NCI-H446 treated with DMSO at 0.1 percent for 48 hours (cell line): ENCODE measurements at places on chromosomes 16 and 17.

DNA sequence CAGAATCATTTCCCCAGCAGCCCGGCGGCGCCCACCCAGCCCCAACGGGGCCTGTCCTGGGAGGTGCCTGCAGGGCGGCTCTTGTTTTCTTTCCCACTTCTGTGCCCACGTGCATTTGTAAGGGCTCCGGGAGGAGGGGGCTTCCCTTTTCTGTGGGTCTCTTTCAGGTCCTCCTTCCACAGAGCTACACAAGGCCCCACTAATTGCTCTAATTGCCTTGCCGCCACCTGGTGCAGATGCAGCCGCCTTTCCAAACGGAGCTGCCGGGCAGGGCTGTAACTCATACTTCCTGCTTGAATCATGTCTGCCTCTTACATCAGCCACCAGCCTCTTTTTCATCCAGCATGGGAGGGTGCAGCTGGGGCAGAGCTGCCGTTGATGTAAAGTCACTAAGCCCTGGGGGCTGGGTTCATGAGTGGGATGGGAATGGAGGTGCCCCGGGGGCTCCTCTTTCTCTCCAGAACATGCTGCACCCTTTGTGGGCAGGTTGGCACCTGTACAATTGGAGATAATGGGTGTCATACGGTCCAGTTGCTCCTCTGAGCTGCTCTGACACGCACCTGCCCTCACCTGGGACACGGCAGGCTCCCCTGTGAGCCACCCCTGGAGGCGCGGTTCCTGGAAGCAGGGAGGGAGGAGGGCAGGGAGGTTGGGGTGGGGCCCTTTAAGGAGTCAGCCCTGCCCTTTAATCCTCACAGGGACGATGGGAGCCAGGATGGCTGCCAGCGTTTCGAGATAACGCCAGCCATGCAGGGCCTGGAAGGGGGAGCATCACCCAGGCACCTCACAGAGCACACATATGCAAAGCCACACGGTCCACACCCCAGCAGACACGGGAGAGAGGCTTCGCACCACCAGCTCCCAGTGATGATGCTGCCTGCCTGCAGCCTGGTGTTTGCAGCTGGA lies 41.1 kb upstream of the KLHDC4 start:
- no peak for DNase-seq

- no peak for DNase-seq
Observed at GRCh38 chr16:83102336-83102735, 475.6 kb downstream of the CDH13 start.

GRCh38 chr17:2724784-2725164 lies 13.2 kb upstream of the CLUH start:
- no peak for DNase-seq

GRCh38 chr16:48609652-48610029 lies 339 bp downstream of the N4BP1 start:
- DNase-seq = peak; percentile 44

DNA sequence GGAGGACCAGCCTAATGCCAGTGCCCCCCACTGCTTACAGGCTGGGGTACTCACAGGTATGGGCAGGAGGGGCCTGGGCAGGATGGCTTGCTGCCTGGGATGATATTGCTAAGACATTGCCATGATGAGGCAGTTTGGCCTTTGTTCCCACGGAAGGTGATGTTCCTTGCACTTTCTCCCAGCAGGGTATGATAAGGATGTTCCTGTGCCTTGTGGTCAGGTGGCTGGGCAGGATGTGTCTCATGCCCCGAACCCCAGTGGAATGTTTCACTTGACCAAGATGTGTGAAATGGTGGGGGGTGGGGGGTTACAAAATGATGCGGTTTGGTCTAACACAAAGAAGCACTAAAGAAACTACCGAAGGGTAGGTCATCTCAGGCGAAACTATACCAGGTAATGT lies 337.8 kb upstream of the ZFHX3 start:
- DNase-seq = no peak

GRCh38 chr16:69116256-69116875 lies 10.9 kb downstream of the HAS3 start:
- DNase-seq = no peak

DNA sequence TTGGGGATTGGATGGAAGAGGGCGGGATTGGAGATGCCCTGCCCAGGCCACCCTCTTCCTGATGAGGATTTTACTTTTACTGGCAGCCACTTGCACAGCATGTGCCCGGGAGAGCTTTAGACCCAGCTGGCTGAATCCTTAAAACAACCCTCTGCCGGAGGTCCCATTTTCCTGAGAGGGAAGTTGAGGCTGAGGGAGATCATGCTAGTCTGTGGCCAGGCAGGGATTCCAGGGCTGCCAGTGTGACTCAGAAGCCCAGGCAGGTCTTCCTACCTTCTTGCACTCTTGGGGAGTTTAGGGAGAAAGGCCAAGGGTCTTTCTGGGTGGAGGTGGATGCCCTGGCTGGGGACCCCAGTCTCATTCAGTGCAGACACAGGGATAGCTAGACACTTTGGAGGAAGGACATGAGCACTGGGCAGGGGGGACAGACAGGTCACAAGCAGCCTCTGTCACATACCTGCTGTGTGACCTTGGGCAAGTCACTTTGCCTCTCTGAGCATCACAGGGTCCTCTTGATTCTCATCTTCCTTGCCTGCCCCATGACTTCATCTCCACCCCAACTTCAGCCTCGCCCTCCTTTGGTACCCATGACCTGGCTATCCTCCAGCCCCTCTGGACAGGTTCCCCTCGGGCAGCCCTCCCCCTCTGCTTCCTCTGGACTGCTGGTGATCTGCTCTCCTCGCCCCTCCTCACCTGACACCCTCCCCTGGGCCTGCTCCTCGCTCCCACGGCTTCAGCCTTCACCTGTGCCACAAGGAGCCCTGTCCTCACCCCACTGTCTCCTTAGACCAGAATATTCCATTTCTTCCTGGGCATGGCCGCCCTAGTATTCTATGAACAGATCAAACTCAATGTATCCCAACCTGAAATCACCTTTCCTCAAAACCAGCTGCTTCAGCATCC lies 11.3 kb upstream of the DCAF7 start:
- DNase-seq = no peak

GRCh38 chr16:30903002-30903401 lies 6.6 kb downstream of the CTF1 start:
- DNase-seq = no peak

DNA sequence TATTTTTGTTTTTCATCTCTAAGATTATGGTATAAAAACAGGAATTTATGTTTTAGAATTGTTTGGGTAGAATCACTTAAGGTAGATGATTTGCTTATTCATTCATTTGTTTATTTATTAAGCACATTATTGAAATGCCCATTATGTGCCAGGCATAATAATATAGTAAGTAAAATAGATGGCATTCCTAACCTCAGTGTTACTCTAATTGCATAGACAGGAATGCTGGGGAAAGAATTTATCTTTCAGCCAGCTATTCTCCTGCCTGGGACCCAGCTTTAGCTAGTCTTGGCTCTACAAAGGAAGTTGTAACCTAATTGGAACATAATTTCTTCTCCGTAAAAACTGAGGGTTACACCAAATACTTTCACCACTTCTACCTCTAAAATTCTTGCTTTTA lies 44.6 kb downstream of the NFAT5 start:
- no peak for DNase-seq

- DNase-seq = no peak
Observed at GRCh38 chr17:44353672-44354331, 8.7 kb downstream of the GRN start.

GRCh38 chr17:55641676-55642081 lies 81.0 kb downstream of the TMEM100 start:
- peak; percentile 13 for DNase-seq

DNA sequence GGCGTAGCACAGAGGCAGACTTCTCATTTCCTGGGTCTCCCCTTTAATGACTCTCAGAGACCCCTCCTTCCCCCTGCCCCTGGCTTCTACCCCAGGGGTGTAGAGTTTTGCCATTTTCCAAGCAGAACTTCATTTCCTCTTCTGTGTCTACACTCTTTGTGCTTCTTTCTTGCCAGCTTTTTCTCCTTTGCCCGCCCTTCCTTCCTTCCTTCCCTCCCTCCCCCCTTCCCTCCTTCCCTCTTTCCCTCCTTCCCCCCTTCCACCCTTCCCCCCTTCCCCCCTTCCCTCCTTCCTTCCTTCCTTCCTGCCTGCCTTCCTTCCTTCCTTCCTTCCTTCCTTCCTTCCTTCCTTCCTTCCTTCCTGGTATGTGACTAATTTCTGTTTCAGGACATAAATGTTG lies 47.0 kb downstream of the MAPT start:
- no peak for DNase-seq

- DNase-seq = no peak
Observed at GRCh38 chr16:85072076-85072860, 40.0 kb downstream of the CIBAR2 start.

DNA sequence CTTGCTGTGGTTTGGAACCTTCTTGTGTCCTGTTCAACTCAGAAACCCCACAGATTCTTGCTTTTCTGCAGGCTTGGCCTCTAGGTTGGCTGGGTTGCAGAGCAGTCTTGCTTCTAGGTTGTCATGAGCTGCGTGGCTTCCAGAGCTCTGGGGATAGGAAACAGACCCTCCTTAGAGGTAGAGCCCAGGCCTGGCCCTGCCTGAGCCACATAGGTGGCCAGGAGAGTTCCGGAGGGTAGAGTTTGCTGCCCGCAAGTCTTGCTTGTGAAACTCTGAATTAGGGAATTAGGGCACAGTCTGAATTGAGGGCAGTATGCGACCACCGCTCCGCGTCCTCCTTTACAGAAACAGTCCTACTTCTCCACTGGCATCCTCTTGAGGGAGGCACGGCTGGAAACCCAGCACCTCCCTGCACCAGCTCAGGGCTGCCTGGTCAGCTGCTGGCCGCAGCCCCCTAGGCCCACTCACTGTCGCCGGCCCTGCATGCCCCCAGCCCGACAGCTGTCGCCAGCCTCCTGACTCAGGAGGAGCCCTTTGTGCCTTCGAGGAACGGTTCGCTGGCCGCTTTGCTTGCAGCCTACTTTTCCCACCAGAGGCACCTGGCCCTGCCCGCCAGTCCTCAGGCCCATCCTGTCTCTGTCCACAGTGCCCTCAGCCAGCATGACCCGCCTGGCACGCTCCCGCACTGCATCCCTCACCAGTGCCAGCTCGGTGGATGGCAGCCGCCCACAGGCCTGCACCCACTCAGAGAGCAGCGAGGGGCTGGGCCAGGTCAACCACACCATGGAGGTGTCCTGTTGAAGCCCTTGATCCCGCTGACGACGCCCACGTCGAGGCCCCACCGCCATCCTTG lies 4.3 kb upstream of the SETD6 start:
- no peak for DNase-seq

GRCh38 chr17:21028192-21028591 lies 14.6 kb downstream of the USP22 start:
- DNase-seq = no peak

DNA sequence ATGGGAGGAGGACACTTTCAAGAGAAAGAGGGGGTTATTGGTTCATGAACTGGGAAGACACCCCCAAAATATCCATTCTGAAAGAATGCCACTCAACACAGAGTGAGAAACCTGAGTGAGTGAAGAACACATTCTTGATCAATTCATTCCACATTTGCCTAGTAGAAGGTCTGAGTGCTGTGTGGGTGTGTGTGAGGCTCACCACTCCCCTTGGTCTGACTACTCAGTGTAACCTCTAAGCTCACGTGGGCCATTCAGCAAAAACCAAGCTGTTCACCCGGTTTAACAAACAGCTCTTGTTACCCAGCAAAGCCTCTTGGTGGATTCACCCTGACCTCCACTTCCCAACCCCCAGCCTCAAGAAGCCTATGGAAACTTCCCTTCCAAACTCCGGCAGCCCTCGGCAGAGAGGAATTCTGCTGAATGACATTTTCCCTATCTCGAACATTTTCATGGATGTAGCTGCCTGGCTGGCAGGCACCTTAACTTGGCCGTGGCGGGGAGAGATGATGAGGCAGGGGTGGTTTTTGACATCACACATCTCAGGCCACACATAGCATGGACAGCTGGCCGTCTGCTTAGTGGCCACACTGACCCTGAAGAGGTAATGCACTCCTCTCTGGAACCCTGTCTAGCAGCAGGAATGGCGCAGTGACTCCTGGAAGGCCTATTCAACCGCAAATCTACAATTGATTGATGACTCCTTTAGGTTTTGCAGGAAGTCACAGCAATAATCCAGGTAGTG lies 11.6 kb downstream of the ST6GALNAC1 start:
- no peak for DNase-seq

DNA sequence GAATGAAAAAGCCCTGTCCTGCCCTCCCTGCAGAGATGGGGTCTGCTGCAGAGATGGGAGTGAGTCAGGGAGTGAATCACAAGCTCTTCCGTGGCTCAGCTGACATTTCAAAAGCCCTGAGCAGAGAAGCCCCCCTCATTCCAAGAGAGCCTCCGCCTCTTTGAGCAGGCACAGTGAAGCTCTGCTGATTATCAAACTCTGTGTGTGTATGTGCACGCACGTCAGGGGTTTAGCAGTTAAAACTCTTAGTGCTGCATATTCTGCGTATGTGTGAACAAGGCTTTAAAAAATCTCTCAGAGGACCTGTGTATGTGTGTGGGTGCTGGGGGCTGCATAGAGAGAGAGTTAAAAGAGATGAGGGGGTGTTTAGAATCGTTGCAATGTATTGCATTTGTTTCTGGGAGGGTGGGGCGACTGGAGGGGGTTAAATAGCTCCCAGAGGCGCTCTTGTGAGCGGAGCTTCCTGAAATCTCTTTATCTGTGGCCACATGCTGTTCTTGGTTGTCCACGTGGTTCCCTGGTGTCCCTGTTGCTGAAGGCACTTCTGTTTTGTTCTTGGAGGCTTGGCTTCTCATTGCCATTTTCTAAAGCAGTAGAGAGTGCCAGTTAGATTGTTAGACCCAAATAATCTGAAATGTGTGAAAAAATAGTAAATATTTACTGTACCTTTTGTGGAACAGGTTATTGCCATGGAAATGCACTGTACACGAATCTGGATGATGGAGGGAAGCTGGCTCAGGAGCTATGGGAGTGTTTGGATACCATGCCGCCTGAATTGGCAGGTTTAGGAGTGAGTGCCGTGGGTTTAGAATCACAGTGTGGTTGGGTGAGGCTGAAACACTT lies 116.6 kb downstream of the PRKCB start:
- DNase-seq = no peak

DNA sequence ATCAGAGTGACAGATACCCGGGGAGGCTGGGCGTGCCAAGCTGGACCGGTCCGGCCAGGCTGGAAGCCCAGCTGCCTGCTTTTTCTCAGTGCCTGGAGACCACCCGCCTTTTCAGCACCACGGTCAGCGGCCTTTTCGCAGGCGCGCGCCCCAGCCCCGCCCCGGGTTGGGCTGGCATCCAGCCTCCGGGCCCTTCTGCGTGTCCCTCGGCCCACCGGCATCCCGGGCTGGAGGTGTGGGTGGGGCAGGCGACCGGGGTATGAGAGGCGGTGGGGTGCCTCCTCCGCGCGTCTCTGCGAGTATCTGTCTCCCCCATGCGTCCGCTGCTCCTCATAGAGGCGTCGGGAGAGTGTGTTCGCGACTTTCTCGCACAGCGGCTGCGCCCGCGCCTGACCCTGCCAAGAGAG lies 102.5 kb downstream of the MRM1 start:
- no peak for DNase-seq

DNA sequence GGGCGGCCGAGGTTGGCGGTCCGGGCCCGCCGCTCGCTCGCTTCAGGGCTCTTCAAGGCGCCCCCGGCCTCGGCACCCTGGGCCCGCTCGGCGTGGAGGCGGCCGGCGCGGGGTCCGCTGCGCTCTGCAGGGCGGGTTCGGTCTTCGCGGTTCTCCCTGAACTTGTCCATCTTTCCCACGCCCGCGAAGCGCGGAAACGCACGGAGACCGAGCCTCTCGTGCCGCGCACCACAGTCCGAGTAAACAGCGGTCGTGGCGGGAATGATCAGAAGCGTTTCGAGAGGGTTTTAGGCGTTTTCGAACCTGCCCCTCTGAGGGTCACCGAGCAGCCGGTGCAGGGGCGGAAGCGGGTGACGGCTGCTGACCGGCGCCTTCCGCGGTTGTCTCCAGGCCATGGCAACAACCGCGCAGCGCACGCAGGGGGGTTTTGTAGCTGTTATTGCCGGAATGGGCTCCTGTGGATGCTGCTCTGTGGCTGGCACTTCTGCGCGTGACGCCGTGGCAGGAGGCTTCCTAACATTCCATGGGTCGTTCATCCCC lies 414 bp downstream of the NARF start:
- no peak for DNase-seq
